ENCODE measurements at places on chromosomes 1 and 21. TPM values are rescaled to one million over a fixed set of nuclear protein-coding genes. Genes with fewer than 3 reads are reported as not detected.

- DNase-seq, result no peak
These were observed 33.6 kb downstream of the SOAT1 start for GRCh38 chr1:179327196-179327595.

- no peak for DNase-seq
These were observed 252.9 kb upstream of the NR5A2 start for GRCh38 chr1:199774433-199775089.

GRCh38 chr1:226600254-226600653 is 51.7 kb downstream of the STUM start:
- DNase-seq, result no peak

SLFNL1 gene
- total RNA-seq, result 0.05 TPM

DNA sequence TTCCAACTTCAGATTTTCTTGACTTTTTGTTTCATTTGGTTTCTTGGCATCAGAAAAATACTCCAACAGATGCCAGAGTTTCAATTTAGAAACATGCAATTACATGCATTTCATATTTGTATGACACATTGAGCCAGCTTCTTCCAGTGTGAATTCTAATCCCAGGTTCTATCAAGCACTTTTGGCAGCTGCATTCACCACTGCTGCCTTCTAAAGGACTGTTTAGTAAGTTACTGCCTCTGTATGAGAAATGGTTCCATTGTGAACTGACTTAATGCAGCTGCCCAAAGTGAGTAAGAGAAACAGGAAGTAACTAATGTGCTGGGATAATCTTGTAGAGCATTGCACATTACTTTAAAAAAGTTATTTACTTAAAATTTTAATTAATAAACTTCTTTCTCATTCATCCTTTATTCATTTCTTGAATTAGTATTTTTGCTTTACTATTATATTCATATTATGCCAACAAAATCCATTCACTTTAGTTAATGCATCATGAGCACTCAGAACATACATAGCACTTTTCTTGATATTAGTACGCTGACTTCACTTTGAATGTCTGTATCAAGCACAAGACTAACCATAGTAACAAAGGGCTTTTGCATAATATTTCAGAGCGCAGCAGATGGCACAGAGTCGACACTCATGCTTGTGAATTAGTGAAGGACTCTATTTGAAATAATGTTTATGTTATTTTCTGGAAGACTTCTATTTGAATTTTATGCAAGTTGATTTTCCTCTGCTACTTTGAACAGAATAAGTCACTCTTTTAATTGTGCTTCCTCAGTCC is 9.8 kb downstream of the RGS18 start:
- DNase-seq, result no peak

DNA sequence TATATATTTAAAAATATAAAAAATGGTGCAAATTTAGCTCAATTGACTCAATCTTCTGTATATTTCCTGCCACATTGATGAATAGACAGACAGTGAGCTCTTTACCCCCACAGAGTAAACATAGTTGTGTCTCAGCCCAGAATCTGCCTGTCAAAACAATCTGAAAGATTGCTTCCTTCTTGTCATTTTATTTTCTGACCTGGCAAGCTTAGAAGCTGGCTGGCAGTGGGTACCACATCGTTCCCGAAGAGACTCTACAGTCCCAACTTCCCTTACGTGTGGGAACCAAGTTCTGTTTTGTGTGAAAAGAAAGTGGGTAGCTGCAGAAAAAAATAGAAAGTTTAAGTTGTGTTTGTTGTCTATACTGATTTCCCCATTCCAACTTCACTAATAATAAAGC is 629.3 kb upstream of the NEGR1 start:
- DNase-seq, result no peak

DNA sequence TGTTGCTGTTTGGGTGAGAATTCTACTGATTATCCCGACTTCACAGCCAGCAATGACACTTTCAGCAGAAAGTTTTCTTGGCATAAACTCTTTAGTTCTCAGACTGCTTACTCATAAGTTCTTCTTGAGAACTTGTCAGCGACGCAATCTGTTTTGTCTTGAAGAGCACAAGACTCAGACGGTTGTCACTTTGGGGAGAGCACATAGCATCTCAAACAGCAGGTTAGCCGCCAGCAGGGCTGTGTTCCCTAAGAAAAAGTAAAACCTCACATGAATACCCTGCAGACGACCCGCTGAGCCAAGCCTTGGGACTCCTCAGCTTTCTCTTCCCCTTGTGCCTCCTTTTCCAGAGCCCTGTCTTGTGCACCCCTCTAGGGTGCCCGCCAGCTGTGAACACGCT is 11.4 kb downstream of the AGMAT start:
- no peak for DNase-seq

PADI3 gene
- total RNA-seq, result not detected

GRCh38 chr21:42097860-42098454 is 26.8 kb downstream of the UMODL1 start:
- DNase-seq, result no peak

DNA sequence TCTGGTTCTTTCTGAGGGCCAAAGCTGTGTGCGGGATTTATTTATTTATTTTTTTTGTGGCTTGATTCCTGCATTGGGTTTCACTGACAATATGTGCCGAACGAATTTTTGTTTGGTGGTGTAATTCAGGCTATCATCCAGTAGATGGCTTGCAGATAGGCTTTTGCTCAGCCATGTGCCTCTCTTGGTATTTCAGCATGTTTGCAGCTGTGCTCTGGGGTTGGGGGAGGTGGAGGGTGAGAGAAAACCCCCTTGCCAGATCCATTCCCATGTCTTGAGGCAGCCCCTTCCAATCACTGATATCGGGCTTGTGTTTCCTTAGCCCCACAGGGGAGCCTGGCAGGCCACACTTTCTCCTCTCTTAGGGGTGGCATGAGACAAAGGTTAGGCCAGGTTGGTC is 302.4 kb downstream of the PTGER3 start:
- no peak for DNase-seq

GRCh38 chr1:66246351-66247269 is 287.3 kb upstream of the SGIP1 start:
- DNase-seq, result no peak

- no peak for DNase-seq
These were observed 121.2 kb downstream of the TRABD2B start for GRCh38 chr1:47875831-47876586.

DNA sequence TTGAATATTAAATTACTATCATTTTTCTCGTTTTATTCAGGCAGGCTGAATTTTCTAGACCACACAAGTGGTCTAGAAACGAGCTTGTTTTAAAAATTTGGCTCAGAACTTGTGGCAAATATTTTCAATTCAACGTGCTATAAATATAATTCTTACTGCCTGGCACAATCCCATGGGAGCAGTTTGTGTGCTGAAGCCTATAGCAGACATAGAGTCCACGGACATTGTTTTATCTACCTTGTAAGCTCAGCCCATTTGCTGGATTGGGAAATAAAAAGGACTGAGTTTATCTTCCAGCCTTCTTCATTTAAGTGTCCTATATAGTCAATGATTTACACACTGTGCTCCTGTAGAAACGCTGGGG is 103.4 kb downstream of the ZBTB18 start:
- DNase-seq, result no peak

DNA sequence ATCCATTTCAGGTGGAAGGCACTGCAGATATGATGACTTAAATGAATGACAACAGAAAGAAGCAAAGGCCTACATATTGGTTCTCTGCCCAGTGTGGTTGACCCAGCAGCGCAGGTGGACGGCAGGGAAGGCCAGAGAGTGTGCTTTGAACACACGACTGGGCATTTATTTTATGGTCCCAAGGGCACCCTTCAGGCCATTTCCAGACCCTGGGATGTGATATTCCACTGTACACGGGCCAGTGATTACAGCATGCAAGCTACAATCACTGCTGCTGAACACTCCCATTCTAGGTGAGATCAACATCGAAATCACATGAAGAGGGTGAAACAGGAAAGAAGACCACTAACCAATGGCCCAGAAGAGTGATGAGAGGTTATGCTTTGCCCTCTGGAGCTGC is 33.8 kb downstream of the PCNX2 start:
- DNase-seq, result no peak

DNA sequence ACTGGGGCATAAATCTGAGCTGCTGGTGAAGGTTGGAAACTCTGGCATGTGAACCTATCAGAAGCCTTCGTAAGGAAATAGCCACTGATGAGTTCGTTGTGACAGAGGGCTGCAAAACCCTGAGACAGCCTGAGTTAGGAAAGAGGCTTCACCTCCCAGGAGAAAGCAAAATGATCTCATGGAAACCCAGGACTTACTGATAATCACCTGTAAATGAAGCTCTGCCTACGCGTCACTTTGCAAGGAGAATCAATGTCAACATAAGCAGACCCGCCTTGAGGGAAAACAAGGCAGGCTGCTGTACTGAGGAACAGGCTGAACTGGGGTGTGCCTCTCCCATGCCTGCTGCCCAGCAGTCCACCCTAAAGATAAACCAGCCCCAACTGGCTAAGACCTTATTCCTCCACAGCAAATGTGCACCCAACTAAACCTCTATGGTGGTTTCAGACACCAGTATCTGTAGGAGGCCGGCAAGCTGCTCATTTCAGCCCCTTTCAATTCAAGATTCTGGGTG is 46.8 kb upstream of the SLC44A3 start:
- DNase-seq, result no peak

DNA sequence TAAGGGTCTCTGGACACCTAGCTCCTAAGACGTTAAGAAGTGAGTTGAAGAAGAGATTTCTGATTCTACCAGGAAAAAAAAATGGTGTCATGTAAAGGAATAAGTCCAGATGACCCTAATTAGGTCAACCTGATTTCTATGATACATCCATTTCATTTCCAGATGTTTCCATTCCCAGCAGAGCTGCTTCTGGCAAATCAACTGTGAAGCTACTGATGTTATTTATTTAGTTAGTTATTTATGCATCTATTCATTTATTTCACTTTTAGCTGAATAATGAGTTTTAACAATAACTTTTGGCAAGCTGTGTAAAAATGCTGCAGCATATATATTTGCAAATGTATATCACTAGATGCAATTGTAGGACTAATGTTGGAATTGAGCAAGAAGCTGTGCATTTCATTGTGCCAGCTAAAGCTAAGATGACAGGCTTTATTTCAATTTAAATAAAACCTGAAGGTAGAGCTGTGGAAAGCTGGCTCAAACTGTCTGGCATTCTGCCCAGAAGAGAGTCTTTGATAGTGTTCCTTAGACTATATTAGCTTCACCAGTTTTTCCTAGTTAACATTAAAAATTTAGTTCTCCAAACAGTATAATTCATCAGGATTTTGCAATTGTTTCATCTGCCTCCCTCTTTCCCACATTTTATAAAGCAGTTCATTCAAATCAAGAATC is 1164.4 kb upstream of the ADGRL4 start:
- no peak for DNase-seq

CACNA1S gene
- total RNA-seq, result not detected

INAVA gene
- 0.13 TPM for total RNA-seq

DNA sequence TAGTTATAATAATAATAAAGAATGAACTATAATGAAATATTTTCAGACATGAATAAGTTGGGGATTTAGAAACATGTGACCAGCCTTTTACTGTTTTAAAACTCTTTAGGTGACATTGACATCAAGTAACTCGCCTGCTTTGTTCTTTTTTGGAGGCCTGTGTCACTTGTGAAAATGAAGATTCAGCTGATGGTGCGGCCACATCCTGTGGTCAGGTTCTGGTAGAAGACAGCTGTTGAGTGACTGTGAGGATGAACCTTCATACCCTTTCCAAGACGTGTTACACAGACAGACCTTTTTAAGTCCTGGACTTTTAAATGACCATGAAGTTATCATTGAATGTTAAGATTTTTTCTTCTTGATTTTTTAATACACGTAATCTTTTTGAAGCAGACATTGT is 10.3 kb downstream of the UTS2 start:
- DNase-seq, result no peak

GRCh38 chr1:175861626-175862367 is 118.4 kb upstream of the TNR start:
- no peak for DNase-seq

- no peak for DNase-seq
These were observed 79.0 kb downstream of the HS2ST1 start for GRCh38 chr1:86993269-86993985.

DNA sequence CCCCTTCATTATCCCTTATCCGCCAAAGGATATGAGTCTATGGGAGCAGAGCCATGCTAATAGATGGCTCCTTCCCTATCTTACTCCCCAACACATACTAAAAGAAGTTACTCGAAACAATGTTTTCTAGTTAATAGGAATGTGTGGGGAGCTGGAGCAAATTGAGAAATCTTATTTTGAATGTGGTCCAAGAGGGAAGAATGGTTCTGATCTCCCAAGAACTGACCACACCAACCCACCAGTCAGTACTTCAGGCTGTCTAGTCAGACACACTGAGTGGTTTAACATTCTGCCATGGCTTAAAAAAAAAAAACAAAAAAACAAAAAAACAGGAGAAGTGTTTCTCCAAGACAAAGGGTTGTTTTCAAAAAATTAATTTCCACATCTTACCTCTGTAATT is 31.5 kb upstream of the DNASE2B start:
- no peak for DNase-seq

GRCh38 chr1:208757846-208758245 is 513.7 kb upstream of the PLXNA2 start:
- no peak for DNase-seq

GRCh38 chr21:33843216-33843615 is 72.4 kb downstream of the ATP5PO start:
- DNase-seq, result no peak

DNA sequence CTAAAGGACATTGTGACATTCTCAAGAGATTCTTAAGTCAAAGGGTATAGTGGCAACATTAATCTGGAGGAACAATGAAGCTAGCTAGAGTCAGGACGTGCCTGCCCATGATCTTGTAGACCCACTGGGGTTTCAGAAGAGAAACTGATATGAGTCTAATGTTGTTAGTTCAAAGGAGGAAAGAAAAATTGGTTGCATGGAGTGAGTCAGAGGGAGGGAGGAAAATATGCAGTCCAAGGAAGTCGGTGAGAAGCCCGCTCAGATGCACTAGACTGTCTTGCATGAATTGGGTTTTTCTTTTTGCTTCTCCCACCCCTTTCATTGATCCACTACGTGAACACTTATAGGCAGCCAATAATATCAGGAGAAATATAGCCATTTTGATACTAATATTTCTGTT is 53.8 kb upstream of the SYT14 start:
- DNase-seq, result no peak

CCT3 gene
- total RNA-seq, result 725 TPM

DNA sequence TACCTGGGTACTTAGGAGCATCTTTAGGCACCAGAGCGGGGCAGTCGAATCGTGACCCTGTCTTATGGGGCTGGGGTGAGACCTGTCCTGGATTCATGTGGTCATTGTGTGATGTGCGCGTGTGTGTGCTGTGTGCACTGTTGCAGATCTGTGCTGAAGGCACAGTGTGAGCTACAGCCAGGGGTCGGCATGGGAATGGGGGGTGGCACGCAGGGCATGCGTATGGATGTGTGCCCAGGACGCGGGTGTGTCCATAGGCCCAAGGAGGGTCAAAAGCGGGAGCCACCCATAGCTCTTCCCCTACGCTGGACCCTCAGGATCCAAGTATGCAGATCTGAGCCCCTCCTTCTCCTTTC is 14.6 kb downstream of the PTPRF start:
- no peak for DNase-seq
